ENCODE measurements at places on chromosomes 2 and 18. TPM values are rescaled to one million over a fixed set of nuclear protein-coding genes. Genes with fewer than 3 reads are reported as not detected.

DNA sequence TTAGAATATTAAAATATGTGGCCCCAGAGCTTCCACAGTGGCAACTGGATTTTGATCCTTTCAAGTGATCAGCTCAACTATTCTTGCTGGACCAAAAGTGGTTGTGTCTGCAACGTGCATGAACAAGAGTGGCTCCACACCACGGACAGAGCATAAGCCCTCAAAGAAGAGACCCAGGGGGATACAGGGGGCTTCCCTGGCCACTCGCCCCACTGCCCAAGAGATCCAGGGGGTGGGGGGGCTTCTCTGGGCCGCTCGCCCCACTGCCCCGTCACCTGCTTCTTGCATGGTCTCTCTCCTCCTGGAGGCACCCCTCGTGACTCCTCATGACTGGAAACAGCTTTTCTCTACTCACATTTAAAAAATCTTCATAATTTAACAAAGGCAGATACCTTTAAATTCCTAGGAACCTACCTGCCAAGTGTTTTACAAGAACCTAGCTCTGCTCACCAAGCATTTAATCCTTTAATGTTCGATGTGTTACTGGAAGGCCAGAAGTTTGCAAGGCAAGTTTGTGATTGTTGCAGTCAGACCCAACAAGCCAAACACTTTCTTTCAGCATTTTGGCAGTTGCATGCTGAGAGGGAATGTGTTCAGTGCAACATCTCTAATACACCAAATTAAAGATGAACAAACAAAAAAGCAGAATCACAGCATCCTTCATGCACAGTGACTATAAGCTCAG, 174.3 kb downstream of the BCL2 start:
- DNase-seq: no peak

GRCh38 chr18:22355598-22355997, 62.1 kb downstream of the CTAGE1 start:
- DNase-seq: no peak

DNA sequence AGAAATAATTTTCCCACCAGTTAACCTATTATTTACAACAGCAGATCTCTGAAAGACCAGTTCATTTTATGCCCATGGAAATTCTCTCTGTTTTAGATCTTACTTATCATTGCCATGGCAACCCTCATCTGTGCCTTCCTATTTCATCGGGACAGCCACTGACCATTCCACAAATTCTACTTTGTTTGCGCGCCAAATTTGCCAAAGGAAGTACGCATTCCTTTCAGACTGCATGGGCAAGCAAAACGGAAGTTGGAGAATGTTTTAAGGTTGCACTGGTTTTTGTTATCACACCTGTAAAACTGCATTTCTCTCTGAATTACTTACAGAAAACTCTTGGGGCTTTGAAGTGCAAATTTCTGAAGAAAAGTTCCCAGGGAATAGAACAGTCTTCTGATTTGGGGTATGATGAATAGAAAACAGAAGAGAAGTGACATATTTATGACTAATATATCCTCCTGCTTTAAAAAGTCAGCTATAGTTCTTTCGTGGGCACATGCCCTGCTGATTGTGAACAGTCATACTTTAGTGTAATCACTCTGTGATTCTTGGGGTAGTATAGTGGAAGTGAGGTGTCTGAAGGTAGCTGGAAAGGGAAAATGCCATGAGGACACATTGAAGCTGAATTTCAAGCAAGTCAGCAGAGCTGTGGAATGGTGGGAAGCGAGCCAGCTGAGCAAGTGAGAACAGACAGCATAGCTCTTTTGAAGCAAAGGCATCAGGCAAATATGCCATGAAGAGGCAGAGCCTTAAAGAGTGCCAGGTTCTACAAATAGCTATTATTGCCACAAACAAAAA, 20.9 kb downstream of the NETO1 start:
- no peak for DNase-seq

- DNase-seq: no peak
Observed at GRCh38 chr2:98009887-98010760, 14.4 kb upstream of the TMEM131 start.

DNA sequence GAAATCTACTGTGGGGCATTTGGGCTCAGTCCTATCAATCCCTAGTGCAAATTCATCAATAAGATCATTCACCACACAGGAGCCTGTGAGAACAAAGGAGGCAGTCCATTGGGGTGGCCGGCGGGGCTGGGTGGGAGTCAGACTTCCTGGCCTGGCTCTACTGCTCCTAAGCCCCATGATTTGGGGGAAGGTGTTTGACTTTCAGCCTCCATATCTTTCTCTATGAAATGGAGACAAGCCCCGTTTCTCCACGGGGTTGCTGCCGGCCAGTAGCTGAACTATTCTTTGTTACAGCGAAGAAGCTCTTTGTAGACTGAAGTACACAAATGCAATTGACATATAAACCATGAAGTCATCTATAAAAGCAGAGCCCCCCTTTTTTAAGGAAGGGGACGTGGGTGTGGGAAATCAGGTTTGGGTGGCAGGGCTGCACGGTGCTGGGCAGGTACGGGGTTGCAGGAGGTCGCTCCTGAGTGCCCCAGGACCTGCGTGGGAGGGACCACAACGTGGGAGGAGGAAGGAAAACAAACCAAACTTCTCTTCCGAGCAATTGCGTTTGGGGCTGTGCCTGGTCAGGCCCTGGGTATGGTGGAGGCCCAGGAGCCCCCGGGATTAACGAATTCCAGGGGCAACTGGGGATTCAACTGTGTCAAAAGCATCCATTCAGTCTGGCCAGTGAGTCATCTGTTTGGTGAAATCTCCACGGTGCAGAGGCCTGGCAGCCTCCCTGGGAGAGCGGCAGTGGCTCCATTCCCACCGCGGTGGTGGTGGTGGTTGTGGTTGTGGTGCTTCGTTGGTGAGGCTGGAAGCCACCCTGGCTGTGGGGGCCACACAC, 18.2 kb downstream of the FBLN7 start:
- no peak for DNase-seq

DNA sequence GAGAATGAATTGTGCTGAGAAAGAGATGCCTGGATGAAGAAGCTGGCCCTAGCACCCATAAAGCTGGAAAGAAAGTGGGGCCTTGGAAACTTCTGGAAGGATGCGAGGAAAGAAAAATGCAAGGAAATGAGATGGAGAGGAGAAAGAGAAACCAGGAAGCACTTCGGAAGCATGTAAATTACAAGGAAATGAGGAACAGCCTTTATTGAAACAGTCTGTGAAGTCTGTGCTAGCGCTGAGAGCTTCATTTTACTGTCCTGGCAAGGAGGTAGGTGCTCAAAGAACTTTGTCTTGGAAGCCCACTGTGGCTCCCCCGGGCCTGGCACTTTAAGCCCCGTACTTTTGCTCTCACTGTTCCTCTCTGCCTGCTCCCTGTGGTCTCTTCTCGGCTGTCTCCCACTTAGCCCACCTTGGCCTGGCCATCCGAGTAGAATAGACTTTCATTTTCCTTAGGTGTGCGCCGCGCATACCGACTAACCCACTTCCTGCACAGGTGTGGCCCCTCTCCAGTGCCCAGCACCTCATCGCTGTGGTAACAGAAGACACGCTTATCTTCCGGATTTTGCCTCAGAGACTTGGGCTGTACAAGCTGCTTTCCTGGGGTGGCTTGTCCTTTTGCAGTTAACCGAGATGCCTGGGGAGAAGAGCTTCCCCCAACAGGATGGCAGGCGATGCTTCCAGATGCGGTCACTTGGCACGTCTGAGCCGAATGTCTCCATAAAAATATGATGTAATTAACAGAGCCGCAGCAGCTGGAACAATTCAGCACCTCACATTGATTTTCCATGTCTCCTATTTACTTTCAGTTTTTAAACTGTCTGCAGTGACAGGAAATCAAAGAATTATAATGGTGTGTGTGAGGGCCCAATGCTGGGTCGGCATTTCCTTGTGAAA, 199.6 kb downstream of the HRH4 start:
- peak; percentile 86 for DNase-seq

DNA sequence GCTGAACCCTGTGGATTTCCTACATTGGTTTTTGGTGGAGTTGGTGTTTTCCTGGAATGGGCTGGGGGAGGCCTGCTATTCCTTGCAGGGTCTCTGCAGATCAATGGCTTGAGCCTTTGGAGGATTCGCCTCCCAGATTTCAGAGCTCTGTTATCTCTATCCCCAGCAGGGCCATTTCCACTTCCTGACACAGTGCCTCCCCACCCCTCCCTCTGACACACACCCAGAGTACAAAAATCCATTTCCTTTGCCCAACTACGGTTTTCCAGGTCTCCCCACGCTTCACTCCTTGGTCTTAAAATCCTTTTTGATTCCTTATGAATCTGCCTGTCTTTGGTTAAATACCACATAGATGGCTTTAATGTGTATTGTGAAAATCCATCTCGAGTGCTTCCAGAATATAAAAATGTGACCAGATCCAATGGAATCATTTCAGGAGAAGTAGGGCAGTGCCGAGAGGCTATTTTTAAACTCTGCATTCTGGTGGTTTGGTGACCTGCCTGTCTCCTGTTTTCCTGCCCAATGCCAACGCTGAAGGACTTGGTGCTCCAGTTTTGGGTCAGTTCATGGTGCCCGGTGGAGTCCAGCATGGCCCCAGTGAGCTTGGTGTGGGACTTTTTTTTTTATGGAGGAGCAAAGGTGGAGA, 60.9 kb downstream of the ARL4C start:
- no peak for DNase-seq

DNA sequence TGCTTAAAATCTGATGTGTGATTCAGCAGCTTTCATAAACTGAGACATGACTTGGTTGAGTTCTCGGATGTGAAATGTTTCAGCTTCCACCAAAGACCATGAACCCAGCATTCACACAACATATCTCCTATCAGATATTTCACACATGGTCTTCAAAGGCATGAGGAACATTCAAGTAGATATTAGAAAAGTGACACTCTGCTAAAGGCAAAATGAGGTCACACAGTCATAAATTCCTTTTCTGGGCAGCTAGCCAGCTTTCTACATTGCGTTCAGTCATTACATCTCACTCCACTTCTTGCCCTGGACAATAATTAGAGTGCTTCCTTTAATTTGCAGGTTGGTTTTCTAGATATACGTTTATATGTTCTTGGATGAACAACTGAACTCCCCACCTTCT, 96.7 kb downstream of the GAREM1 start:
- no peak for DNase-seq

DNA sequence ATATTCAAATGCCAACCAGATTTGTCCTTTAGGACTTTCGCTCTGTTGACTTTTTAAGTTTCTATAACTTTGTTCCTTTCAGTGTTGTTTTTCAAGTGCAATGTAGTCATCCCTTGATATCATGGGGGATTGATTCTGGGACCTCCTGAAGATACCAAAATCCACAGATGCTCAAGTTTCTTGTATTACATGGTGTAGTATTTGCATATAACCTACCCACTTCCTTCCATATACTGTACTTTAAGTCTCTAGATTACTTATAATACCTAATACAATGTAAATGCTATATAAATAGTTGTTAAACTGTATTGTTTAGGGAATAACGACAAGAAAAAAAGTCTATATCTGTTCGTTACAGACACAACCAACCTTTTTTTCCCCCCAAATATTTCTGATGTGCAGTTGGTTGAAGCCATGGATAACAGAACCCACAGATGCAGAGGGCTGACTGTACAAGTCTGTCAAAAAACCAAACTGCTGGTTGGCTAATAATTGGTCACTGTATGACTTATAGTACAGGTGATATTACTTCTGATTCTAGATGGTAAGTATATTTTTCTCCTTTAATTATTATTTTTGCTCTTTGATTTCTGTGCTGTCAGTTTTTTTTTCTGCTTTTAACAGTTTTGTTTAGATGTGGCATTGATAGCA, 201.7 kb upstream of the STON1 start:
- DNase-seq: no peak

DNA sequence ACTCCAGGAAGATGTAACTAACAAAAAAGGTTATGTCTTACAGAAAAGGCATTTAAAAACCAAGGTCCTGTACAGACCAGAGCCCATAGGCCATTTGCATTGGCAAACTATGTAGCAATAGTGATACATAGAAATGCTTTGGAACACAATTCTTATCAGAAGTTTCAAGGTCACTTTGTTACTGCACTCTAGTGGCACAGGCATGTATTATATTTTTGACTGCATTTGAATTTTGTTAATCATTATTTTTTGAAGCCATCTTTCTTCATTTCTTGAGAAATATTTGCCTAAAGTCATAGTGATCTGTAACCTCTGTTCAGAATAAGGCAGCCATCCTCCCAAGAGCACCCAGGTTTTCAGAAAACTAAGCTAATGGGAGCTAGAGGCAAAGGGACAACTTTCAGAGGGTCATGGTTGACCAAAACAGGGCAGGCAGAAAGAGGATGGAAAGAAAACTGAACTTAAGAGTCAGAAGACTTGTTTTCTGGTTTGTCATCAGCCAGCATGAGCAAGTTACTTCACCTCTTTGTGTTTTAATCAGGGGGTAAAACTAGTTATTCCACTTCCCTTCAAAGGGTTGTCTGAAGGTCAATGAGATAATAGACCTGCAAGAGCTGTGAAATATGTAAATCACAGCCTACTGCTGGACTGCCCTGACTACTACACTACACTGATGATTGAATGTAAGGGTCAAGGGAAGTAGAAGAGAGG, 41.5 kb downstream of the SLC38A11 start:
- no peak for DNase-seq

DNA sequence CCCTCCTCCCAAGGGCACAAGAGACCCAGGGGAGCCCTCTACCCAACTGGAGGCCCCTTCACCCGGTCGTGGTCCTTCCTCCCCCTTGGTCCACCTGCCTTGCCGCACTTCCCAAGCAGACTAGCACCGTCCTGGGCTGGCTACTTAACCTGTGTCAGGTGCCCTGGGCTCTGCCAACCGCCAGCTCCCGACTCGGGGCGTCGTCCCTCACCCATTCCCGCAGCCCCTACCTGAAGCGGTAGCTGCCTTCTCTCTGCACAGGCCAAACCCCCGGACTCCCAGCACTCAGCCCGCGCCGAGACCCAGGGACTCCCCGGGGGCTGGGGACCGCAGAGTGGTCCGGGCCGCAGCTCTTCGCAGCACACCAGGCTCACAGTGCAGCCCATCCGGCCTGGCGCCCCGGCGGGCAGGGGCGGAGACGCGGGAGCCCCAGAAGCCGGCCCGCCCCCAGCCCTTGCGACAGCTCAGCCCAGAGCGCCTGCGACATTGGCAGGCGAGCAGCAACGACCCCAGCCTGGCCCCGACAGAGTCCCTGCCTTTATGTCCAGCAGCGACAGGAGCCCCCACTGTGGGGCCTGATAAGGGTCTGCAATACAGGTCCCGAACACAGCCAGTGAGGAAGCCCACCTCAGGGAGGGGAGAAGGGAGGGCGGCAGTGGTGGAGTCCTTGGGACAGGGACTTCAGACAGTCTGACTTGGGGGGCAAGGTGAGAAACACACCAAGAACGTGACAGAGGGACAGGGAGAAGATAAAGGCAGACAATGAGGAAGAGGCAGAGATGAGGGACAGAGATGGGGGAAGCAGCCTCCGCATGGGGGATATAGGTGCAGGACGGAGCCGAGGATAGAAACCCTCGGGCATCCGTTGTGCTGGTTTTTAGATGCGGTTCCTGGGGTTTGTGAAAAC, 31.0 kb upstream of the TNS1 start:
- peak; percentile 45 for DNase-seq

DNA sequence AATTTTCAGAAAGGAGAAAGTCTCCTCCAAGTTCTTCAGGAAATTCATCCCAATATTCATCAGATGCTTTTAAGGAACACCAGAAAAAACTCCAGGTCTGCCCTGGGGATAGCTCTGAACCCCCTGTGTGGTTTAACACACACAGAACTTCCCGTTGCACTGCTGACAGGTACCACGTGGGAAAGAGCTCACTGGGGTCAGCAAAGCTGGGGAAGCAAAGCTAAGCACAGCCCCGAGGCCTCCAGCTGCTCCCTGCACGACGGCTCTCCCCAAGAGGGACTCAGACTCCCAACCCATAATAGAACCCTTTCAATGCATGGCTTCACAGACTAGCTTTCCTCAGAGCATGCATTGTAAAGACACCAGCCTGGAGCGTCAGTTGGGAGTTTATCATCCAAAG, 28.0 kb downstream of the ADI1 start:
- DNase-seq: no peak

NT5C1B gene
- 1.5 TPM for polyA plus RNA-seq

TUBA3E gene
- polyA plus RNA-seq: not detected

ASB18 gene
- polyA plus RNA-seq: 0.06 TPM

POTEJ gene
- 0.06 TPM for polyA plus RNA-seq

MAPRE3 gene
- 9.1 TPM for polyA plus RNA-seq
